ENCODE measurements at places on chromosomes 3 and 15.

DNA sequence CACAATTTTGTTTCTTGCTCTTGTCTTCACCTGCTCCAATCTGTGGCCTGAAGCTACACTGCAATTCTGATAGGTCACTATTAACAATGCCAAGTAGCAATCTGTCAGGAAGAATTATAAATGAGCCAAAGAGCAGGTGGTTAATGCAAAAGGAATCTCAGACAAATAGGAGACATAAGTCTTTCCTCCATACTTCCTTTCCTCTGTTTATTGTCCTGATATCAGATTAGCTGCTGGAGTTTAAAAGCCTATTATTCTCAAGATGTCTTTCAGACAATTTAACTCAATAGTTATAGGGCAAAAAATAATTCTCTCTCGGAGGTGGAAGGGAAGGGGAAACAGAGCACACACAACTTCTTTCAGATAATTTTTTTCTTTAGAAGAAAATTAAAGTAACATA lies 491.6 kb downstream of the MFSD1 start:
- DNase-seq = no peak

GRCh38 chr15:71252044-71252739 lies 136.9 kb downstream of the THSD4 start:
- no peak for DNase-seq

GRCh38 chr15:52546031-52546751 lies 17.5 kb upstream of the MYO5A start:
- DNase-seq = no peak

DNA sequence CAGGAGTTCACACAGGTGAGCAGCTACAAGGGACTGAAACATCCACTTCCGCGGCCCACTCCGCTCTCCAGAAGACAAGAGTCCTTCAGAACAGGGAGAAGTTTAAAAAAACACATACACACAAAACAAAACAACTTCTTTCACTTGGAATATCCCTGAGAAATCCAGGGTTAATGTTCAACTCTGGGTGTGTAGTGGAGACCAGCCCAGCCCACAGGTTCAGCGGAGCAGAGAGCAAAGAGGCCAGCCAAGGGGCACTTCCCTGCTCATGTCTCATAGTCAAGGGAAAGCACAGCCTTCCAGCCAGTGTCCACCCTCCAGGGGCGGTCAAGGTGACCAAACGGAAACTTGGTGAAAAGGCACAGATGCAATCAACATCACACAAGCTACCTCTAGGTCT lies 41.6 kb downstream of the WNT5A start:
- DNase-seq = no peak

DNA sequence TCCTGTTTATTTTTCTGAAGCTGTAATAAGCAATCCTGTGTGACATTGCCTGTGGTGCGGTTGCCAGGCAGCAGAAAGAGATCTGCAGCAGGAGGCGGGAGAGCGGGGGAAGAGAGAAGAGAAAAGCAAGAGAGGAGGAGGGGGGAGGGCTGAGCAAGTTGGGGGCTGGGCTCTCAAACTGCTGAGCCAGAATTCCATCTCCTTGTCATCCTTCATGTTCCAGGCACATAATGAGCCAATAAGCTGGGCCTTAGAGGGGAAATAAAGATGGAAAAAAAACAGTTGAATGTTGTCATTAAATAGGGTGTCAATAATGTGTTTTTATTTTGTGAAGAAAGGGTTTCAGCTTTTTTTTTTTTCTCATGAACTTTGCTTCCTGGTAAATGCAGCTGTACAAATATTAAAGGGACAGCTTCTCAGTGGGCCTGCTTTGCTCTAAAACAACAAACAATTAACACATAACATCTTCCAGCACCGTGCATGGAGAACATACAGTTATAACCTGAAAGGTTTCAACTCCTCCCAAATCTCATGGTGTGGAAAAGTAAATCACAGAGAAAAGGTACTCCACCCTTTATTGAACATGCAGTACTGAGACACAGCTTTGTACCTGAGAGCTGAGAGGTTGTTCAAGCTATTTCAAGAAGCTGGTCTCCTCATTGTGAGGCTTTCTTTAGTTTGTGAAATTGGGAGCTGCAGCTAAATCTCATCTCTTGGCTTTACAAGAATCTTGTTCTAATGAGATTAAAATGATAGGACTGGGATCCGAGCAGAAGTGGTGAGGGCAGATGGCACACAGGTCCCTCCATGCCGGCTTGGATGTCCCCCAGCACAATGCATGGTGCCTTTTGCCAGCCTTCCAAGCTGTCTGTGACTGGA lies 451.1 kb upstream of the KCNMB2 start:
- peak; percentile 84 for DNase-seq

GRCh38 chr3:48423241-48423882 lies 6.5 kb downstream of the PLXNB1 start:
- DNase-seq = no peak

DNA sequence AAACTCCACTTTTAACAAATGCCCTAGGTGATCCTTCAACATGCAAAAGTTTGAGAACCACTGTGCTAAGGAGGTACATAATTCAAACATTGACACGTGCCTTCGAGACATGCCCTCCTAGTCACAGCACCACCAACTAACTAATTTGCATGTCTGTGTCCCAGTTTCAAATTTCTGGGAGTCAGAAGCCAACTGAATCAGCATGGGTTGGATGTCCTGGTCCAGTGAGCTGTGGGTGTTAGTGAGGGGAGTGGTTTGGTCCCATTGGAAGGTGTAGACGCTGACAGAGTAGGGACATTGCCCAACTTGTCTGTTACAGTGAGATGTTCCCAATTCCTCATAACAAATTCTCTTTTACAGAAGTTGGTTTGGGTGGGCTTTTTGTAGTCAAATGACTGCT lies 67.3 kb upstream of the ADPGK start:
- no peak for DNase-seq

DNA sequence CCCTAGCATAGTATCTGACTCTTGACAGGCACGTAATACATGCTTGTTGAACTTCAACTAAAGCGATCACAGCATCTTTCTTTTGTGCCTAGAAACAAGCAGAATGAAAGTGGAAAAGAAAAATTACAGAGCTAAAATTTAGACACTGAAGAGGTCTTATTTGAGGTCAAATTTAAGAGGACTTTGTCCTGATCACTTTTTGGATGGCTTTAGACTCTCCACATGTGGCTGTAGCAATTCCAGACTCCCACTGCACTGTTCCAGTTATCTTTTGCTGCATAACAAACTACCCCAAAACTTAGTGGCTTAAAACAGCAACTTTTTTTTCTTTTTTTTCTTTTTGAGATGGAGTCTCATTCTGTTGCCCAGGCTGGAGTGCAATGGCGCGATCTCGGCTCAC lies 23.5 kb downstream of the DPH3 start:
- DNase-seq = no peak

DNA sequence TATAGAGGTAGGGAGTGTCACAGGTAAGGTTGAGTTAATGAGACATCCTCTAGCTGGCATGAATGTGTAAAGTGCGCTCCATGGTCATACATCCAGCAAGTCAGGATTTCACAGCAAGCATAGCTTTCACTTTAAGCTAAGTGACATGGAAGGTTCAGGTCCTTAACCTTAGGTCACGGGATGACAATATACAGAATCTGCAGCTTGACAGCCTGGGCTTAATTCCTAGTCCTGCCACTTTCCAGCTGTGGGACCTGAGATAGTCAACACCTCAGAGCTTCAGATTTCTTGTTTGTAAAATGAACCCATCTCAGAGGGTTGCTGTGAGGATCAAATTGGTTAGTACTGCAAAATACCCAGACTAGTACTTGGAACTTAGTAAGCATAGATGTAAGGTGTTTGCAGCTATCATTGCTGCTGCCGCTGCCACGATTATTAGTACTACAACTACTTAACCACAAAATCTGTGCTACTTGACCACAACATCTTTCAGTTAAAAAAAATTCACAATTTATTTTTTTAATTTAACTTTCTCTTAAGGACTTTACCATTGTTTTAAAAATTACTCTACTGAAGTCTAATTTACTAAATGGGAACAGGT lies 890.1 kb upstream of the CFAP20DC start:
- DNase-seq = no peak

GRCh38 chr15:63236272-63236671 lies 41.1 kb upstream of the APH1B start:
- DNase-seq = no peak

GRCh38 chr3:308597-309321 lies 112.2 kb downstream of the CHL1 start:
- no peak for DNase-seq

DNA sequence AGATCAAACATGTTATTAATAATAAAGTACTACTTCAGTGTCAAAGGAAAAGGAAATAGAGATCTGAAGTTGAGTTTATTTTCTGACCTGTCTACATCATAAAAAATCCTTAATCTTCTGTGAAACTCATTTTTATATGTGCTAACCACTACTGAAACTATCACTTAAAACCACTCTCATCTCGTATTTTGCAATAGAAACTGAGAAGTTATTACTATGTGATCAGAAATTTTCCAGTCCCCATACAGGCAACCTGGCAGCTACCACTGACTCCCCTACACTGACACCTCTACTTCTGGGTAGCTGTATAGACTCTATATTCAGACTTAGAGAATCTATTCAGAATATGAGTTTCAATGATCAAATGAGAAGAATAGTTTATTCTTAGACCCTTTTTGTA lies 8.3 kb downstream of the HDGFL3 start:
- no peak for DNase-seq

DNA sequence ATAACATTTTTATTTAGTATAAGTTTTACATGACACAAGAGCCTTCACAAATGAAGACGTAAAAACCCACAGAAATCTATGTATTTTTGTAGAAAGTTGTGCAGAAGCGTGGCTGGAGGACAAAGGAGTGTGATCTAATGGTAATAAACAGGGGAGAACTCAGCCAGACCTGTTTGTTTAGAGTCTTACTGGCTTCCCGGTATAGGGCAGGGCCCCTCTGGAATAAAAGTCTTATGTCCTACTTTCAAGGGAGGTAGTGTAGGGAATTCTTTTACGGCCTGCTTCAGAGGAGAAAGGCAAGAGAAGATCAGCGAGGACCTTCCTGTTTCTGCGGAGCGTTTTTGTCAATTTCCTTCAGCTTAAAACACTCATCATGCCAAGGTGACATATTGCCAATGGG lies 103.6 kb downstream of the TGFBR2 start:
- no peak for DNase-seq

- no peak for DNase-seq
These were observed 93.6 kb upstream of the POU1F1 start for GRCh38 chr3:87370007-87370406.

GRCh38 chr3:54914180-54914579 lies 13.7 kb downstream of the LRTM1 start:
- no peak for DNase-seq

- DNase-seq = peak; percentile 93
These were observed 23.7 kb upstream of the RNU6-1 start for GRCh38 chr15:67863442-67863987.

- no peak for DNase-seq
These were observed 173.4 kb downstream of the XXYLT1 start for GRCh38 chr3:195097331-195098255.

- peak; percentile 72 for DNase-seq
These were observed 29.4 kb upstream of the PPIB start for GRCh38 chr15:64191971-64192830.

GRCh38 chr3:151087648-151088047 lies 2.2 kb downstream of the MED12L start:
- DNase-seq = no peak

GRCh38 chr3:187146389-187146788 lies 7.1 kb upstream of the RPL39L start:
- no peak for DNase-seq

GRCh38 chr15:53588773-53589172 lies 170.7 kb downstream of the WDR72 start:
- DNase-seq = no peak

DNA sequence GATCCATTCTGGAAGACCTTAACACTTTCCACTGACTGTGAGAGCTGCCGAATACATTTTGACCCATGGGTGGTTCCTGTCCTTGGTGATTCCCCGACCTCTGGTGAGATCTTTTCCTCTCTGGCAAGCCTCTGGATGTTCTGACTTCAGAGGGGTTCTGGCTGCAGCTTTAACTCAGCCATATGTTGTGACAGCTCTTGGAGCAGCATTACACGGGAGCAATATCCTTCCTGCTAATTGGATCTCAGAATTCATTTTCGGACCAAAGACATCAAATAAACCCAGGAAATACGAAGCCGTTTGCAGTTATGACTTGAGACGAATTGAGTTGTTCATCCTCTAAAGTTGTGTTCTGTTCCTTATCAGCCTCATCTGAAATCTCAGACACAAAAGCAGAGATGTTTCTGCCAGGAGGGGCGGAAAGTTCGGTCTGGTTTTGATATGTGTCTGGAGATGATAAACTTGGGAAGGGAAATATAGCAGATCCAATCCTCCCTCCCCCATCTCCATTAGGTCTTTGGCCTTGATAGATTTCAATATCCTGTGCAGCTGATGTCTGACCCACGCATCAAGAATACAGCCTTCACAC lies 10.0 kb downstream of the TMEM158 start:
- no peak for DNase-seq

- DNase-seq = no peak
These were observed 406.0 kb downstream of the ZBTB20 start for GRCh38 chr3:114741066-114741465.

DNA sequence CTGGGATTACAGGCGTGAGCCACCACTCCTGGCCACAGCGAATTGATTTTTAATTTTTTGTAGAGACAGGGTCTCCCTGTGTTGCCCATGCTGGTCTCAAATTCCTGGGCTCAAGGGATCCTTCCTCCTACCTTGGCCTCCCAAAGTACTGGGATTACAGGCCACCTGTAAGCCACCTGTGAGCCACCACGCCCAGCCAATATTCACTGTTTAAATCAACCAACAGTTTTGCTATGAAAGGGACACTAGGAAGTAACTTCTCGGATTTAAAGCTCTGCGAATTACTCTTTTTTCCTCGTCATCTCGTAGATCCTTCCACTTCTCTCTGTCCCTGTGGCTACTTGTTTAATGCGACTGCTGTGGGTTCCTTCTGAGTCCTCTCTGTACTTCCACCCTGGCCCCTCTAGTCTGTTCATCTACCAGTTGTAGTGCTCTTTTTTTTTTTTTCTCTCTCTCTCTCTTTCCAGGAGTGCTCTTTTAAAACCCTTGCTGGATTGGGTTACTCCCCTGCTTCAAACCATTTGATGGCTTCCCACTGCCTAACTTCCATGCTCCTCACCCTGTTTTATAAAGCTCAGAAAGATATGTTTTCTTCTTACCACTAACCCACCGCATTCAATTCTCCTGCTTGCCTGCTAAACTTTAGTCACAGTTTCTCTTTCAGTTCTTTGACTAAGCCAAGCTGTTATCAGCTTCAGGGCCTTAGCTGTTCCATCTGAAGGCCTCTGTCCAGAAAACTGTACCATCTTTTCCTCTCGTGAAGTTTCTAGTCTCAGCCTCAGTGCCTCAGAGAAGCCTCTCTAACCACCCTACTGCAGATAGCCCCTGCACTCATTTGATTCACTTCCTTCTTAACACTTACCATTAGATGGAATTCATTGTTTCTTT lies 12.4 kb downstream of the RTF1 start:
- DNase-seq = no peak

GRCh38 chr3:11434017-11434526 lies 161.9 kb downstream of the ATG7 start:
- DNase-seq = no peak

GRCh38 chr15:100350434-100351226 lies 8.9 kb upstream of the ADAMTS17 start:
- DNase-seq = no peak

Data from neural progenitor cell (in vitro differentiated cells).